ENCODE measurements at places on chromosomes 16 and 17.
A peak's percentile ranks its signal among the peaks of the same experiment; 100 is the strongest.

DNA sequence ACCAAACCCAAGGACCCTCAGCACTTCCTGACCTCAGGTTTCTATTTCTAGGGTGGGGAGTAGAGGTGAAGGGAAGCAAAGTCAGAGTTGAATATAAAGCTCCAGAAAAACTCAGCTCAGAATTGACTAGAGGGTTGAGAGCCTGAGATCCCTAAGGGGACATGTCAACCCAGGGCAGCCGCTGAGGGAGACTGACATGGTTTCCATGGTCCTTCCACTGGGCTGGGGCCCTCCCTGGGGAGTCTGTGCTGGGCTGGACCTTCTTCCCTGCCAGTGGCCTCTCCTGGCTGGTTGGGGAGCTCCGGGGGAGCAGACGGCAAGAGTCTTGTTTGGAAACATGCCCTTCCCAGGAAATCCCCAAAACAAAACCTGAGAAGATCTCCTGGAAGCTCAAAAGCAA is 121.3 kb downstream of the METRNL start:
- DNase-seq, result no peak

- DNase-seq, result no peak
These were observed 88.4 kb downstream of the CHD9NB start for GRCh38 chr16:52964290-52964689.

- DNase-seq, result no peak
These were observed 17.7 kb downstream of the TNS4 start for GRCh38 chr17:40483679-40484078.

- DNase-seq, result peak; percentile 80
These were observed 58.7 kb upstream of the DLX4 start for GRCh38 chr17:49910094-49910857.

- no peak for DNase-seq
These were observed 179.6 kb downstream of the CBLN1 start for GRCh38 chr16:49101997-49102396.

Measured in T47D (cell line).